ENCODE measurements at places on chromosomes 13 and 19. TPM values are rescaled to one million over a fixed set of nuclear protein-coding genes. Genes with fewer than 3 reads are reported as not detected.
A peak's percentile ranks its signal among the peaks of the same experiment; 100 is the strongest.

GRCh38 chr19:41443813-41444455 is 978 bp downstream of the ERICH4 start:
- H3K36me3 ChIP-seq: no peaks in the 10 kb centered on the region
- H3K4me1 ChIP-seq: peaks cover 15% of the 10 kb centered on the region
- no peak for DNase-seq
- no peak overlapping the region for H3K27ac ChIP-seq
- H3K4me3 ChIP-seq: no peak overlapping the region

- no peaks in the 10 kb centered on the region for H3K36me3 ChIP-seq
- H3K4me1 ChIP-seq: no peaks in the 10 kb centered on the region
- no peaks in the 10 kb centered on the region for H3K27me3 ChIP-seq
- no peak overlapping the region for H3K27ac ChIP-seq
- H3K4me3 ChIP-seq: no peak overlapping the region
Observed at GRCh38 chr19:9868983-9869617, 34.0 kb downstream of the PIN1 start.

DNA sequence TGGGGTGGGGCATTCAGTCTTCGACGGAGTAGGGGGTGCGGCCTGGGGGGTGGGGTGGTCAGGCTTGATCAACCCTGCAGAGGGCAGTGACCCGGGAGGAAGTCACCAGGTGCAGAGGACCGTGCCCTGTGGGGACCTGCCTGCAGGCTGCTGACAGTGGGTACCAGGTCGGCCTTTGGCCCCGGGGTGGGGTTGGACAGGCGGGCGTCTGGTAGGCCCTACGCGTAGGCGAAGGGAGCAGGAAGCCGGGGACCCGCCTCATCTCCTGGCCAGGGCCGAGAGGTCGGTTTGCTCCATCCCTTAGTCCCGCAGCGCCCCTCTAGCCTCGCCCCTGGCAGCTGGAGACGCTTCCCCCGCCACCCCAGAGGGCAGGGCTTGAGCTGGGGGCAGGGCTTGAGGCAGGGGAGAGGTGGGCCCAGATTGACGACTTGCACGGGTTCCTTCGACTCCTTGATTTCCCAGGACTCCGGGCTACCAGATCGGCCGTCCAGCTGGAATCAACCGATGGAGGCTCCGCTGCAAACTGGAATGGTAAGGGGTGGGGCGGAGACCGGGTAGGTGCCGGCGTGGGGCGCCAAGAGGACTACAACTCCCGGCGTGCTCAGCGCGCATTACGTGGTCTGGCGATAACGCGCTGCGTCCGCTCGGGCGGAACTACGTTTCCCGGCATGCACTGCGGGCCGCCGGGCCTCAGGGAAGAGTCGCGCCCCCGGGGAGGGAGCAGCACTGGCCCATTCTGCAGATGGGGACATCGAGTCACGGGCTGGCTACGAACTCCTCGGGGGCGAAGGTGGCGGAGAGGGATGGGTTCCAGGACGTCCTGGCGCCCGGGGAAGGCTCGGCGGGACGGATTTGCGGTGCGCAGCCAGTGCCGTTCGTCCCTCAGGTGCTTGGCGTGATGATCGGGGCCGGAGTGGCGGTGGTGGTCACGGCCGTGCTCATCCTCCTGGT is at the start of gene PNPLA6:
PNPLA6 (plus strand) TSS at position 671 of the 951 bp plus-strand sequence; CDS start at position 743, 72 bp downstream.
- H3K4me3 ChIP-seq: peak within 1 kb of the TSS; percentile 83
- no peaks in the 10 kb centered on the region for H3K27me3 ChIP-seq
- peaks cover 36% of the 10 kb centered on the region for H3K4me1 ChIP-seq
- peak; percentile 98 for DNase-seq
- peak within 1 kb of the TSS; percentile 88 for H3K27ac ChIP-seq

- no peak overlapping the region for H3K27ac ChIP-seq
- DNase-seq: no peak
- H3K4me1 ChIP-seq: no peaks in the 10 kb centered on the region
- H3K36me3 ChIP-seq: no peaks in the 10 kb centered on the region
- H3K4me3 ChIP-seq: no peak overlapping the region
- no peaks in the 10 kb centered on the region for H3K27me3 ChIP-seq
Observed at GRCh38 chr19:29264897-29265296, 51.9 kb upstream of the UQCRFS1 start.

GRCh38 chr19:39497996-39498797 is 550 bp upstream of the DLL3 start:
- H3K4me1 ChIP-seq: peaks cover 29% of the 10 kb centered on the region
- no peaks in the 10 kb centered on the region for H3K36me3 ChIP-seq
- H3K27me3 ChIP-seq: peaks cover 18% of the 10 kb centered on the region
- no peak overlapping the region for H3K27ac ChIP-seq
- DNase-seq: no peak
- H3K4me3 ChIP-seq: peak overlapping the region; percentile 26

GRCh38 chr13:84925443-84925842 is 873.8 kb downstream of the SLITRK6 start:
- no peak for DNase-seq
- H3K27ac ChIP-seq: no peak overlapping the region
- H3K4me1 ChIP-seq: no peaks in the 10 kb centered on the region
- no peak overlapping the region for H3K4me3 ChIP-seq

GRCh38 chr13:27055526-27055925 is 116.1 kb downstream of the USP12 start:
- H3K4me1 ChIP-seq: no peaks in the 10 kb centered on the region
- H3K27me3 ChIP-seq: no peaks in the 10 kb centered on the region
- H3K36me3 ChIP-seq: peaks cover 2% of the 10 kb centered on the region
- no peak overlapping the region for H3K27ac ChIP-seq

DNA sequence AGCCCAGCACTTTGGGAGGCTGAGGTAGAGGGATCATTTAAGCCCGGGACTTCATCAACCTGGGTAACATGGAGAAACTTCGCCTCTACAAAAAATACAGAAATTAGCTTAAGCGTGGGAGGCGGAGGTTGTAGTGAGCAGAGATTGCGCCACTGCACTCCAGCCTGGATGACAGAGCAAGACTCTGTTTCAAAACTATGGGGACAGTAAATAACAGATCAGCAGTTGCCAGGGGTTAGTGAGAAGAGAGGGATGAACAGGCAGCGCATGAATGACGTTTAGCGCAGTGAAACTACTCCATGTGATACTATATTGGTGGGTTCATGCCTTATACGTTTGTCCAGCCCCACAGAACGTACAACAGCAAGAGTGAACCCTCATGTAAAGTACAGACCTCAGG is 7.1 kb upstream of the ICAM3 start:
- H3K27me3 ChIP-seq: no peaks in the 10 kb centered on the region
- peaks cover 25% of the 10 kb centered on the region for H3K36me3 ChIP-seq
- no peak overlapping the region for H3K4me3 ChIP-seq
- DNase-seq: no peak

DNA sequence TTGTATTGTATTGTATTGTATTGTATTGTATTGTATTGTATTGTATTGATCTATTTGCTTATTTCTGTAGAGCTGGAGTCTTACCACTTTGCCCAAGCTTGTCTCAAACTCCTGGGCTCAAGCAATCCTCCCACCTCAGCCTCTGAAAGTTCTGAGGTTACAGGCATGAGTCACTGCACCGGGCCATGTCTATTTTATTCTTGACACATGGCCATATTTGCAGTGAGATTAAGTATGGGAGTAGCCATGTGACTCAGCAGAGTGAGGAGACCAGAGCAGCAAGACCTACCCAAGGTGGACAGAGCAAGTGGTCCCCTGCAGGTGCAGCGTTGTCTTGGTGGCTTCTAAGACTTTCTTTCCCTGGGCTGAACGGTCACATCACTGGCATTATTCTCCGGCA is 49.1 kb upstream of the UBAC2 start:
- no peaks in the 10 kb centered on the region for H3K36me3 ChIP-seq
- DNase-seq: no peak
- peaks cover 23% of the 10 kb centered on the region for H3K27me3 ChIP-seq
- H3K4me3 ChIP-seq: no peak overlapping the region
- H3K27ac ChIP-seq: no peak overlapping the region
- H3K4me1 ChIP-seq: no peaks in the 10 kb centered on the region

GRCh38 chr19:31392464-31392863 is 43.2 kb upstream of the TSHZ3 start:
- no peak overlapping the region for H3K4me3 ChIP-seq
- H3K27me3 ChIP-seq: no peaks in the 10 kb centered on the region
- no peak for DNase-seq
- no peak overlapping the region for H3K27ac ChIP-seq
- H3K4me1 ChIP-seq: no peaks in the 10 kb centered on the region

- no peak overlapping the region for H3K27ac ChIP-seq
- H3K4me3 ChIP-seq: no peak overlapping the region
- peaks cover 21% of the 10 kb centered on the region for H3K36me3 ChIP-seq
- no peaks in the 10 kb centered on the region for H3K27me3 ChIP-seq
- DNase-seq: no peak
Observed at GRCh38 chr13:37109051-37109678, 3.7 kb upstream of the CSNK1A1L start.

DNA sequence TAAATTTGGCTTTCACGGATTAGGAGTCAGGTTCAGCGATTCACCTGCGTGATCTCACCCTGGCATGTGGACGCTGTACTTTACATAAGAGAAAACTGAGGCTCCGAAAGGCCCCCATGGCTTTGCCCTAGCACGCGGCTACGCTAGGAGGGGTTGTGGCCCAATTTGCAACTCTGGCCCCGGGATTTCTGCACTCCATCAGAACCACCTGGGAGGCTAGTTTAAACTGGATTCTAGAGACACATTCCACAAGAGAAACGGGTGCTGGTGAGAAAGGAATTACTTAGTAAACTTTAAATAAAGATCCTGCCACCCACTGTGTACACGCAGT is 6.2 kb downstream of the BCL3 start:
- no peaks in the 10 kb centered on the region for H3K27me3 ChIP-seq
- H3K27ac ChIP-seq: peak overlapping the region; percentile 97
- H3K36me3 ChIP-seq: peaks cover 34% of the 10 kb centered on the region
- no peak for DNase-seq
- peak overlapping the region; percentile 74 for H3K4me3 ChIP-seq

The TNFSF13B gene
- total RNA-seq: 82.1 TPM

The STK11 gene
- total RNA-seq: 67.6 TPM

The HIPK4 gene
- total RNA-seq: not detected

The NLRP4 gene
- total RNA-seq: not detected

The TNNI3 gene
- not detected for total RNA-seq

The LIM2 gene
- not detected for total RNA-seq

The TMEM238 gene
- total RNA-seq: 6.9 TPM

The MPHOSPH8 gene
- total RNA-seq: 38.7 TPM

The LRG1 gene
- 15.8 TPM for total RNA-seq

The FAM124A gene
- total RNA-seq: 24.2 TPM

Measured in spleen (tissue), 13 donors.